M059J (cell line): ENCODE measurements at places on chromosomes 4 and X.
A peak's percentile ranks its signal among the peaks of the same experiment; 100 is the strongest.

DNA sequence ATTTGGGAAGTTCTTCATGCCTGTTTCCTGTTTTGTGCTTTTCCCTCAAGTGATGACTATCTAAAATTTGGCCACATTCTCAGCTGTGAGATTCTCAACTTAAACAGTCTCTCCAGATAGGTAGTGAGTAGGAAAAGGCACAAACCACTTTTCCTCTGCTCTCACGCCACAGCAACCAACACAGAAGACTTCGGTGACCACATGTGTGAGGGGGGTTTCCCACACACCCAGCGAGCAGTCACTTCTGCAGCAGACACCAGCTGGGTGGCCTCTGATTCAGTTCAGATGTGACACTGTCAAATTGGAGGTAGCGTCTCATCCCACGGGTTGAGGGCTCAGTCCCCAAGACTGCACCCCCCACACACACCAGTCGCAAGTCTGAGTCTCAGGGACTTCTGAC lies 25.1 kb upstream of the CLDN34 start:
- DNase-seq: no peak

DNA sequence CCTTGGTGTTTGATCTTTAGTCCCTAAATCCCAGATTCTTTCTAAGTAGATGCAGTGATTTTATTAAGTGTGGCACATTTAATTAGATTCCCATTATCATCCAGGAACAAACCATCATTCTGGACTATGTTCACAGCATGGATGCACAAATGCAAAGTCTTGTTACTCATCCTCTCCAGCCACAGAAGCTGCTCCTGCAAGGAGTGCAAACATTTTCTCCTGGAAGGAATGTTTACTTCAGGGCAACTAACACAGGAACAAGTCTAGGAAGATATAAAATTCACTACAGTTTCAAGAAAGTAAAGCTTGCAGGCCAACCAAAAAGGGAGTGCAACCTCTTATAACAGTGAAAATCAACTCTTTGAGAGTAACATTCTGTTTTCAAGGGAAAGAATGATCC lies 106.0 kb downstream of the IQCM start:
- DNase-seq: peak; percentile 61

DNA sequence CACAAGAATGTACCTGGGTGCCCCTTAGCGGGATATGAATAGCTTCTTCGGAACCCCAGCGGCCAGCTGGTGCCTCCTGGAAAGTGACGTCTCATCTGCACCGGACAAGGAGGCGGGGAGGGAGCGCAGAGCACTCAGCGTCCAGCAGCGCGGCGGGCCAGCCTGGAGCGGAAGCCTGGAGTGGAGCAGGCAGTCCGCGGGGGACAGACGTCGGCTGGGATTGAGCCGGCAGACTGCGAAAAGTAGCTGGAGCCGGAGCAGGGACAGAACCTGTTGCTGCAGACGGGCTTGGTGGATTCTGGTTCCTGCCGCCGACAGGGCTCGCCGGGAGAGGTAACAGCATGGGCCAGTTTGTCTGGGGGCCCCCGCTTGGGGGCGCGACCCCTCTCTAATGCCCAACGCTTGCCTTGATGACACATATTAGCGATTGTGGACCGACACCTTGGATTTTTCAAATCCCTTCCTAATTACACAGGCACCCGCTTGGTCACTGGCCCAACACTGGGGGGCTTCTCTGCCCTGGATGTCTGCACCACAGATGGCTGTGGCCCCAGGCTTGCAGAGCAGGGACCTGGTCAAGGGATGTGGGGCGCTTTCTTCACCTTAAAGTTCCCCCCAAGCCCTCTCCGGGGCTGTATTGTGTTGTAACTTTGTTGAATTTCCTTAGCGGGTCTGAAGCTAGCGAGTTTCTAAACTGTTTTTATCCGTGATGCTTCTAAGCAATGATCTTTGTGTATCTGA lies at the start of gene NPFFR2:
Gene NPFFR2, plus strand, starts transcription at position 133 of the 741 bp plus-strand sequence. CDS start 96,592 bp downstream, outside the sequence.
- DNase-seq: no peak

DNA sequence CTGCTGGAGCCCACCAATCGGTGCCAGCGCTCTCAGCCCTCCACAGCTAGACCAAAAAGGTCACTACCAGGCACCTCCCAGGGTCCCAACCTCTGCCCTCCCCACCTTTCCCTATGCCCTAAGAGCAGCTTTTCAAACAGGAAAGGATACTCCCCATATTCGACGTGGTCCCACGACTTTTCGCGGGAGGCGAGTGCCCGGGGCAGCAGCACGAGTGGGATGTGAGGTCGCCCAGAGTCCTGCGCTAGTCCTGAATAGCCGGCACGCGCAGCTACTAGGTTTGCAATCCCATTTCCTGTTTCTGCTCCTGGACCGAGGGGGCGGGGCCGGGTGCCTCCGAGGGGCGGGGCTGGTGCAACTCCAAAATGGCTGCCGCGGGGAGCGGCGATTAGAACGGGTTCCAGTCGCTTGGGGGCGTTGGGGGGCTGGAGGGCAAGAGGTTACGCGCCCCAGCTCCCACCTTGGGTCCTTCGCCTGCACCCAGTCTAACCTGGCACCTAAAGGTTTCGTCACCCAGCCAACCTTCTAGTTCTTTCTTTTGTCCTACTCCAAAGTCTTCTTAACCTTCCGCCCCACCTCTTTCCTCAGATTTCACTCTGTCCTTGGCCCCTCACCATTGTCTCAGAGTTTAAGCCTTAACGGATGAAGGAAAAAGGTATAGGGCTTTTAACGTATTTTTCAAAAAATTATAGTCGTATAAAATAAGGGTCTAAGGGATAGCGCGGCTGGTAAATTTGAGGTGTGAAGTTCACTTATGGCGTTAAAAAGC lies 85.0 kb upstream of the TENT5D start:
- peak; percentile 1 for DNase-seq

GRCh38 chrX:140141444-140142029 lies 176.2 kb upstream of the CXorf66 start:
- peak; percentile 51 for DNase-seq

DNA sequence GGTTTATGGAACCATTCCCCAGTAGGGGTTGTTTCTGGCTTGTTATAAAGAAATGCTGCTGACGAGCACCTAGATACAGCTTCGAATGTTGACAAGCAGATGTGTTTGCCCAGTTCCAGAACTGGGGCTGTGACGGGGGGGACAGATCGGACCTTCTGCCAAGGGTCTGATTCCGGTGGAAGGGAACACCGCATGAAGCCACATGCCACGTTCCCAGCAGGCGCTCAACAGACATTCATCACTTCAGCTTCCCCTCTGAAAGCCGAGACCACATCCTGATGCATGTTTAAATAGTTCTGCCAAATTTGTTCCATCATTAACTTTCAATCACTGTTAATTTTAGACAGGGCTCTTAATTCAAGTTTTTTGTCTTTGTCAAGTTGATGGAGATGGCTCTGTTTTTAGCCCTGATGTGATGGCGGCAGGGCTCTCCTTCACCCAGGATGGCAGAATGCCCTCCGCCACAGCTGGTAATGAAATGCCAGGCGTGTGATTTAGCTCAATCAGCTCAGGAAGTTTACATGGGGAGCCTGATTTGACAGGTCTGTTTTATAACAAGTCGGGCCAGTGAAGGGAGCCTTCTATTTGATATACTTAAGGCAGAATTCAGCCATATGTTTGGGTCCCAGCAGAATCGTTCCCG lies 57.4 kb downstream of the PSAPL1 start:
- DNase-seq: no peak

DNA sequence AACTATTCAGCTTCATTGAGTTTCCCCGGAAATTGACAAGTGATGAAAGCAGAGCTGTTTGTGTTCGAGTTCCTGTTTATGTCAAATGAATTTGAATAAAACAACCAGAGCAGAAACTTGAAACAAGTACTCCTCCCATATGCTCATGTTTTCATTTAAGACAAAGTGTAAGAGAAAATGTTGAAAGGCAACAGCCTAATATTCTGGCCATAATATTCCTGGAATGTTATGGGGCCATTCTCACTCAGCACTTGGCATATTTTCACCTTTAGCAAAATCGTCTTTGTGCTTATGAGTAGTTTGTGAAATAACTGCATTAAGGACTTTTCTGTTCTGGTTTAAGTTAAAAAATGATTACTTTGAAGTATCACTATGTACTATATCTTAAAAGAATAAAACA lies 276.0 kb upstream of the FAT1 start:
- no peak for DNase-seq
